ENCODE measurements at places on chromosomes 2 and 18.
A peak's percentile ranks its signal among the peaks of the same experiment; 100 is the strongest.

GRCh38 chr2:125560855-125561254 is 1095.1 kb upstream of the GYPC start:
- no peak for DNase-seq

- no peak for DNase-seq
These were observed 86.8 kb downstream of the METTL8 start for GRCh38 chr2:171346723-171347557.

DNA sequence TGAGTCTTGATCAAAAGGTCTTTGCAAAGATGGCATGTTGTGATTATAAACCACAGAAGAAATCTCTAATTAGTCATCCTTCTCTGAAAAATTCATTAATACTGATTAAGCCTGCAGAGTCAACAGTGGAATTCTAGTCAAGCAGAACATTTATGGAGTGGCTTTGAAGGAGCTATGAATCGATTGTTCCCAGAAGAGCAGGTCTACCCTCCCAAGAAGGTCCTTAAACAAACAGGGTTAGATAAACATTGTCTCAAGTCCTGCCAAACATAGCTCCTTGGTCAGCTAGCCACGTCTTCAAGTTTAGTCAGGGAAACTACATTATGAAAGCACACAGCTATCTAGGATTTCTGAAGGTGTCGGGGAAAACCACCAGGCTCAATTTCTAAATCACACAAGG is 88.9 kb downstream of the ITGA4 start:
- DNase-seq = no peak

DNA sequence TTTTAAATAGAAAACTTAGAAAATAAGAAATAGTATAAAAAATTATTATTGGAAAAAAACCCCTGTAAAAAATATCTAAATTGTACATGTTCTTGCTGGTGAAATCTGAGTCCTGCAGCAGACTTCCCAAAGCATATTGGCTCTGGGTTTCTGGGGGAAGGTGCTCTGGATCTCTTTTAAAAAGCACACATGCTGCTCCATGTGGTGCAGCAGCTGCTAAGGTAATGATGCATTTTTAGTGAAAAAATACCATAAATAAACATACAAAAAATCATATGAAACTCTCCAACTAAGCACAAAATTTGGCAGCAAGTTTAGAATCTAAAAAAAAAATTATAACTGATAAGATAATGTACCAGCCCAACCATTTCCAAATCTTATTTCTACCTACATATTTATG is 216.5 kb downstream of the GPD2 start:
- DNase-seq = no peak

DNA sequence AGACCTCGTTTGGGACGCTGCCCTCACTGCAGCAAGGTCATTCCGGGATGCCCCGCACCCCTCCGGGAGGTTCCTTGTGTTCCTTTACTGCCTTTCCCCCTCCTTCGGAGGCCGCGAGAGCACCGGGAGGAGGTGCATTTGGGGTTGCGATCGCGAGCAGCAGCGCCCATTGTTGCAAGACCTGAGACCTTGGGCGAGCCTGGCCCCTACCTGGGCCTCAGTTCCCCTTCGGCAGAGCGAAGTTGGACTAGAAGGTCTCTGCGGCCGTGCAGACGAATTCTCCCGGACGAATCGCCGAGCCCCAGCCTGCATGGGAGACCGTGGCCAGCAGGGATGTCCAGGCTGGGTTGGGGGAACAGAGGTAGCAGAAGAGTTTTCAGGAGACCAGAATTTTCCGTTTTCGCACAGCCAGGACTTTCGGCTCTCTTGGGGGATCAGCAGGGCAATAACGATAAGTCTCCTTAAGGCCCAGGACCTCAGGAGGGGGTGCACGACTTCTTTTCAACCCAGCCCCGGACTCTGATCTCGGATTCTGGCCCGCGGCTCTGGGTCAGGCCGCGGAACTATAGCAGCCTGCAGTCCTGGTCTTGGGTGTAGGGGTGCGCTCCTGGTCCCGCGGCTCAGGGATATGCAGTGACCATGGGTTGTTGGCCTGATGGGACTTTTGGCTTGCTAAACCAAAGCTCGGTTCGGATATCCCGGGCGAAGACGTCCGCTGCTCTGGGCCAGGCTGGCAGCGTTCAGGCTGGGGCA is 2.8 kb downstream of the GDF7 start:
- no peak for DNase-seq

- DNase-seq = no peak
These were observed 8.9 kb upstream of the ASB18 start for GRCh38 chr2:236273126-236273525.

- DNase-seq = no peak
These were observed 171.8 kb downstream of the GBX2 start for GRCh38 chr2:235996419-235996818.

GRCh38 chr2:10135296-10136089 is 13.0 kb downstream of the RRM2 start:
- DNase-seq = no peak

DNA sequence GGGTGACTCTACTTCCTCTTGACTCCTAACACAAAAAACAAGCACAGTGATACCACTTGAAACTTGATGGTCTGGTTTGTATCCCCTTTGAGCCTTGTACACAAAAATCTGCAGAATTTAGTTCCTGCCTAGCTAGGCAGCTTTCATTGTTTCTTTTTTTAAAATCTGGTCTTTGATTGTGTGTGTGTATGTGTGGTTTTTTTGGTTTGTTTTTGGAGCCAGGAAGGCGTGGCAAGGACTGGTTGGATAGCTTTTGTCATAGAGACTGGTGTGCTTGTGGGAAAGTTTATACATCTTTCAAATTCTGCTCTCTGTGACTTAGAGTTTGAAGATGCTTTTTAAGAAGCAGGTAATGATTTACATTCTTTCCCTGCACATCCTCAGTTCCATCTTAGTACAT is 127.4 kb downstream of the TANC1 start:
- DNase-seq = no peak

DNA sequence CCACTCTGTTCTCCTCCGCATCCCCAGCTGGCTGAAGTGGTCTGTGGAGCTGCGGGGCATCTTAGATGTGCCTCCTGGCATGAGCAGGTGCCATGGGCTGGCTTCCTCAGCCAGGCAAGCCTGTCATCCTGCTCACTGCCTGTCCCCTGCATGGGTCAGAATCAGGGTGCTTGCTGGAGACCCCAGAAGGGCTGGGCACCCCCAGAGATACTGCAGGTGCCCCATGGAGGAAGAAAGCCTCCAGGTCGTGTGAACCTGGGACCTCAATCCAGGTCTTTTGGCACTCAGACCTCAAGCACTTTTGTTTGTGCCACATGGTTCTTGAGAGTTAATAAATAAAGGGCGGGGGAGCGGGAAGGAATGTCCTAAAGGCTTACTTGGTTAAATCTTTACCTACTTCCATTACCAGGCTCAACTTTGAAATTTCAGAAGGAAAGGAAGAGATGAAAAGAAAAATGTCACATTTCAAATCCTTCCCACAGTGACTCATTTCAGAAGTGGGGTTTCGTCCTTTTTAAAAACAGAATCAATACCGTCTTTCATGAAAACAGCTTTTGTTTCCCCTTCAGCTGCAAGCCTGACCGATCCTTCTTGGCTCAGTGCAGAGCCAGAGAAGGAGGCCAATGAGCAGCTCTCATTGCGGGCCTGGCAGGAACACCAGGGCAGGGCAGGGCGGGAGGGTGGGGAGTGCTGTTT is 69.9 kb downstream of the RHOB start:
- DNase-seq = peak; percentile 52

- DNase-seq = no peak
These were observed 667.0 kb downstream of the TSN start for GRCh38 chr2:122422384-122422991.

GRCh38 chr18:24827501-24827900 is 367.1 kb downstream of the HRH4 start:
- DNase-seq = no peak

- no peak for DNase-seq
These were observed 124.4 kb downstream of the MAP4K4 start for GRCh38 chr2:101821828-101822458.

DNA sequence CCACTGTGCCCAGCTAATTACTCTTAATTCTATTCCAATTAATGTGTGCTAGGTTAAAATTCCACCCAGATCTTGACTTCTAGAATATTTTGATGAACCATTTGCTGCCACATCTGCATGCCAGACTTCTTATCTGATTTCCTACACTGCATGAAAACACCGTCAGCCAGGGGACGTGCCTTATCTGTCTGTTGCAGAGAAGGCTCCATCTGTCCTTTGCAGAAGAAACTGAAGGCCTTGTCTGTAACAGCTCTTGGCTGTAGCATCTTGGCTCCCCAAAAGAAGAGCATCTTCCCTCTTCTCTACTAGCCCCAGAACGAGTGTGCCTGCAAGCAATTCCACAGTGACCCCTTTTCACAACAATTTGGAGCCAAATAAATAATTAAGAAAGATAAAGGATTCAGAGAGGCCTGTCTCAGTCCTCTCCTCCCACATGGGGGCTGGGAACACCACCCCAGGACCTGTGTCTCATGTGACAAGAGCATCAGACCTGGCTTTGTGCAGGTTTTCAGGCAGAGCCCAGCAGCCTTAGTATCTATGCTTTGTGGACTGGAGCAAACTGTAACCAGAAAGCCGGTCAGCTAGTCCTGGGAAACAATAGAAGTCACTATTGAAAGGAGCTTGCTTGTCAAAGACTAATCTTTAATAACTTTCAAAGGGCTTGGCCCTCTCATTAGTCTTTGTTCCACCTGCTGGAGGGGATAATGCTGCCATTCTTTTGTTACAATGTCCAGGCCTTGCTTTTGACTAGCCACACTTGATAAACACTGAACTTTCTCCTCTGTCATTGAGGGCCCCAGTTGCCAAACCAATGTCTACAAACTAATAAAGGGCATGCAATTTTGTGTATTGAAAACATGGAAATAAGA is 84.0 kb upstream of the NEUROD1 start:
- no peak for DNase-seq

GRCh38 chr18:58745914-58746313 is 74.6 kb downstream of the MALT1 start:
- DNase-seq = no peak

- DNase-seq = no peak
These were observed 86.0 kb downstream of the DTNA start for GRCh38 chr18:34796035-34796657.

- DNase-seq = no peak
These were observed 119.7 kb downstream of the METTL4 start for GRCh38 chr18:2451556-2451955.

DNA sequence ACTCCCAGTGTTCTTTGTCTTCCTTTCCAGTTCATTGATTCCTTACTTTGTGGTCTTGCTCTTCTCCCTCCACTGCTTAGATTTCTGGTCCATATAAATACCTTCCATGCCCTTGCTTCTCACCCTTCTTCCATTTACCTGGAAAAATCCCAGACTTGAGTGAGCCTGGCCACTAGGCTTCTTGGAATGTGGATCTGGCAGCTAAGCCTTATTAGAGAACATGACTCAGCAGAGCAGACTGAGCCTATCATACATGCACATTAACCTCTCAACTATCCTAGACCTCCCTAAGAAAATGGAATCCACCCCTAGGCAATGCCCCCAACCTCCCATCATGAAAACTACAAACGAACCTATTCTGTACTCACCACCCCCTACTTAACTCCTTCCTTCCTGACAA is 127.7 kb downstream of the RHBDD1 start:
- no peak for DNase-seq

GRCh38 chr2:98882368-98882767 is 53.7 kb downstream of the CRACDL start:
- no peak for DNase-seq

GRCh38 chr18:61736133-61736532 is 156.7 kb downstream of the RNF152 start:
- no peak for DNase-seq

GRCh38 chr2:180677930-180678624 is 302.3 kb upstream of the UBE2E3 start:
- DNase-seq = no peak

GRCh38 chr2:178420463-178420999 is 30.4 kb downstream of the PRKRA start:
- DNase-seq = no peak

- DNase-seq = no peak
These were observed 1265.0 kb downstream of the LRP1B start for GRCh38 chr2:140865837-140866236.

- no peak for DNase-seq
These were observed 125.9 kb downstream of the PLA2R1 start for GRCh38 chr2:159936471-159936870.

DNA sequence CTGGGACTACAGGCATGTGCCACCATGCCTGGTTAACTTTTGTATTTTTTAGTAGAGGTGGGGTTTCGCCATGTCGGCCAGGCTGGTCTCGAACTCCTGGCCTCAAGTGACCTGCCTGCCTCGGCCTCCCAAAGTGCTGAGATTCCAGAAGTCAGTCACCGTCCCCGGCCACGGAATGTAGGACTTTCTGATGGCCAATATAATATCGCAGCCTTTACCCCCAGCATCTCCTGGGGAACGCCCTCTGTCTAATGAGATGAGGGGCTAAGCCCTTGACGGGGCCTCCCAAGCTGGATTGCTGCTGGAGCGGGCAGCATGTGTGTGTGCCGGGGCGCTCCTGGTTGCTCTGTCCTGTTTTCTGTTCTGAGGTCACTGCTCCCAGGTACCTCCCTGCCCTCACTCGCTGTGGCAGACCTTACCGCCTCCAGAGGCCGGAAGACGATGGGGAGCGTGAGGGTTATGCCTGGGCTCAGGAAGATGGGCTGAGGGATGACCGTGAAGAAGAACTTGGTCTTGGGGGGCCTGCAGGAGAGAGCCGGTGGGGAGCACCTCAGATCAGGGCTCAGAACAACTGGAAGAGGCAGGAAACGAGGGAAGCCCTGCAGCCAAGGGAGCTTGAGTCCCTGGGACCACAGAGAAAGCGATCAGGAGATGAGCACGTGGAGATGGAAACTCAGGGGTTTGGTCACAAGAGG is 9.1 kb downstream of the CFAP65 start:
- no peak for DNase-seq

- DNase-seq = no peak
These were observed 996 bp downstream of the PTCD3 start for GRCh38 chr2:86107031-86107430.

DNA sequence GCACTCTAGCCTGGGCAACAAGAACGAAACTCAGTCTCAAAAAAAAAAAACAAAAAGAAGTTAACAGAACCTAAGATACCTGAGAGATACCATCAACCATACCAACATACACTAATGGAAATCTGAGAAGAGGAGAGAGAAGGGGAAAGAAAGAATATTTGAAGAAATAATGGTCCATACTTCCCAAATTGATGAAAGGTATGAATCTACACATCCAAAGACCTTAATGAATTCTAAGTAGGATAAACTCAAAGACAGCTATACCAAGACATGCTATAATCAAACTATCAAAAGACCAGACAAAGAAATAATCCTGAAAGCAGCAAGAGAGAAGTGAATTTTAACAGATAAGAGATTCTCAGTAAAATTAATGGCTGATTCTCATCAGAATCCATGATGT is 109.6 kb downstream of the TRABD2A start:
- DNase-seq = no peak

- DNase-seq = no peak
These were observed 80.8 kb downstream of the COLEC12 start for GRCh38 chr18:419541-420175.

GRCh38 chr2:217076657-217077232 is 216.9 kb upstream of the TNP1 start:
- no peak for DNase-seq

GRCh38 chr2:98476192-98476868 is 31.7 kb downstream of the INPP4A start:
- DNase-seq = no peak

GRCh38 chr2:164711766-164712138 is 90.5 kb upstream of the GRB14 start:
- DNase-seq = no peak

- DNase-seq = no peak
These were observed 132.0 kb upstream of the MYCN start for GRCh38 chr2:15808204-15808910.

GRCh38 chr2:173235947-173236803 is 118.5 kb upstream of the CDCA7 start:
- DNase-seq = no peak

All from GM12891 (cell line).